Caco-2 (cell line): ENCODE measurements at places on chromosomes 2 and 18. TPM values are rescaled to one million over a fixed set of nuclear protein-coding genes. Genes with fewer than 3 reads are reported as not detected.
A peak's percentile ranks its signal among the peaks of the same experiment; 100 is the strongest.

DNA sequence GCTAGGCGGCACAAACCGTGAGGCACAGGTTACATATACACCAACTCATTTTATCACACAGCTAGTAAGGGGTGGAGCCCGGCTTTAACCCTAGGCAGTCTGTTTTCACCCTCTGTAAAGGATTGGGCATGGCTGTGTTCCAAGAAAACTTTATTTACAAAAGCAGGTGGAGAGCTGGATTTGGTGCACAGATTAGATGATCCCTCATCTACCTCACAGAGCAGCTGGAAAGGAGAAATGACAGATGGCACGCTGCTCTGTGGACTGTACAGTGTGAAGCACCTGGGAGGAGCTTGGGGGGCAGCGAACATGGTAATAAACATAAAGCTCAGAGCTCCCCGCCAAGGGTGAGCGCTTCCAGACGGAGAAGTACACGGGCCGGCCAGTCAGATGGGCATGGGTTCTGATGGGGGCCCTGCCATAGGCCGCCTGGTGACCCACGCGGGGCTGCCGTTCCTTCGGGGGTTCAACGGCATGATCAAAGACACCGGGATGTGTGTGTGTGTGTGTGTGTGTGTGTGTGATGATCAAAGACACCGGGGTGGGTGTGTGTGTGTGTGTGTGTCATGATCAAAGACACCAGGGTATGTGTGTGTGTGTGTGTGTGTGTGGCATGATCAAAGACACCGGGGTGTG is 862 bp upstream of the TMEM177 start:
- H3K4me3 ChIP-seq, result peak overlapping the region; percentile 93
- H3K27me3 ChIP-seq, result no peaks in the 10 kb centered on the region
- 0 out of 2 replicates have a peak, but pooled peaks cover 10% of the 10 kb centered on the region for H3K4me1 ChIP-seq
- H3K36me3 ChIP-seq, result no peaks in the 10 kb centered on the region; the same call in 1 of the 2 replicates
- peak overlapping the region; percentile 33 for H3K27ac ChIP-seq

DNA sequence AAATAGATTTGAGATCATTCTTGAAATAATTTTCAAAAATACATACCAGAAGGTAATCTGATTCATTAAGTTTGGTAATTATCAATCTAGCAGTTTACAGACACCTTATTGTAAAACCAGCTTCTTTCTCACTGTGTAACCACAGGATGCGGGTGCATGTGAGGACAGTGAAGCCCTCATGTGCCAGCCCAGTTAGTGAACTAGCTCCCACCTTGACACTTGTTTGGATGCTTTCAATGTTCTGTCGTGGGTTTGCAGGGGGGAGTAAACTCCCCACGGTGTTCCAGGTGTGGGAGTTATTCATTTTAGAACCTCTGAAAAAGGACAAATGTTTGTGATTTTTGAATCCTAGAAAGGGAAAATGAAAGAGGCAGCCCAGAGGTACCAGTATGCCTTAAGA is 59.0 kb downstream of the WDSUB1 start:
- no peak for DNase-seq
- H3K36me3 ChIP-seq, result peaks cover 3% of the 10 kb centered on the region; the same call in 1 of the 2 replicates
- H3K4me3 ChIP-seq, result no peak overlapping the region
- no peak overlapping the region for H3K27ac ChIP-seq

- peak; percentile 73 for DNase-seq
- H3K27me3 ChIP-seq, result no peaks in the 10 kb centered on the region
- H3K4me1 ChIP-seq, result peaks cover 31% of the 10 kb centered on the region
- H3K4me3 ChIP-seq, result no peak overlapping the region
Measured at GRCh38 chr2:42999391-42999841, 207.0 kb upstream of the HAAO start.

DNA sequence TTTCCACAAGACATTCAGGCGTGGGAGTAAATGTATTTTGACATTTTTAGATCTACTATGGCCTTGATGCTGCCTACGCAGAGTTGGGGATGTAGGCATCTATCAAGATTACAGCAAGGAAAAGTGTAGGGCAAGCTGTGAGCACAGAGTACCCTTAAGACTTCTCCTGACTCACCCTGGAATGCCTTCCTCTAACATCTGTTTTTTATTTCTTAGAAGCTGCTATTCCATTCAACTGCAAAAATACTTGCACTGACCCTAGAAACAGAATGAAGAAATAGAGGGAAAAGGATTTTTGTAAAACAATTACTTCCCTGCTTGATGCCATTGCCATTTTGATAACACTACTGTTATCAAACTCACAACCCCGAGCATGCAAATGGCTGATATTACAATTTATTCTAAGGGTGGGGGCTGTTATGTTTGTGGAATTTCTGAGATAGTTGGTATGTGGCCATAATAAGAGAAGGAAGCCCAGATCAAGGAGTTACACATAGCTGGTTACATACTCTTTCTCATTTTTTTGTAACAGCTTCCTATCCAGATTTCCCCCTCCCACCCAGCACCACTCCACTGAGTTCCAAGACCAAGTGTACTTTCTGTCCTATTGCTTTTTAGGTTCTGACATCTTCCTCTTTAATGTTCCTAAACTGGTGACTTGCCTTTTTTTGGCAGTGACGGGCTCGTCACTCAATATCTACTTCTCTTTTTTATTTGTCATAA is 6.0 kb upstream of the ROCK1 start:
- H3K4me3 ChIP-seq, result no peak overlapping the region
- H3K27ac ChIP-seq, result no peak overlapping the region
- no peak for DNase-seq
- H3K36me3 ChIP-seq, result no peaks in the 10 kb centered on the region

DNA sequence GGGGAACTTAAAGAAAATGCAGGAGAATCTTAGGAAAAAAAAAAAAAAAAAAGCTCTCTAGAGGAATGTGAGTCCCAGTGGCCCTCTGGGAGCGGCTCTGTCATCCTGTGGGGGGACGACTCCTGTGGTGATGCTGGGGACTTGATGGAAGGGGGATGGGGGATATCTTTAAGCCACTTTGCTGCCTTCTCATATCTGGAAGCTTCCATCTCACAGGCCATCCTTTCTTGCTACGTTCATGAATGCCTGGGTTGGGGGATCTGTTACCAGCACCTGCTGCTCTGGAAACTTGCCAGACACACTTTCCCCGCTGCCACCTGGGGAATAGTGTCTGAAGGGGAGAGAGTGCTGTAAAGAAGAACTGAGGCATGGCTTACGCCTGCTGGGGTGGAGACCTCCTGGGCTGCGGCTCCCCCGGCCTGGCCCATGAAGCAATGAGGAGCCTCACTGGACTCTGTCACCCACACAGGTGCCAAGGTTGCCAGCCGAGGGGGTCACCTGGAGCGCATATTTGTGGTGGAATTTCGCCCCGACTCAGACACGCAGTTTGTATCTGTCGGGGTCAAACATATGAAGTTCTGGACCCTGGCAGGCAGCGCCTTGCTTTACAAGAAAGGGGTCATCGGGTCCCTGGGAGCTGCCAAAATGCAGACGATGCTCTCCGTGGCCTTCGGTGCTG is 92.8 kb downstream of the RTN4 start:
- no peaks in the 10 kb centered on the region for H3K27me3 ChIP-seq
- peak overlapping the region; percentile 80 for H3K27ac ChIP-seq
- no peak for DNase-seq
- H3K4me3 ChIP-seq, result no peak overlapping the region
- no peaks in the 10 kb centered on the region; the same call in 1 of the 2 replicates for H3K36me3 ChIP-seq

GRCh38 chr2:132690664-132691303 is 20.8 kb upstream of the LYPD1 start:
- no peaks in the 10 kb centered on the region for H3K36me3 ChIP-seq
- no peaks in the 10 kb centered on the region for H3K4me1 ChIP-seq
- no peak for DNase-seq

- no peaks in the 10 kb centered on the region for H3K4me1 ChIP-seq
- H3K36me3 ChIP-seq, result no peaks in the 10 kb centered on the region
- no peak overlapping the region for H3K4me3 ChIP-seq
Measured at GRCh38 chr2:214377286-214377624, 33.6 kb upstream of the VWC2L start.

GRCh38 chr2:45241061-45241561 is 231.9 kb upstream of the SIX2 start:
- no peak overlapping the region for H3K4me3 ChIP-seq
- no peak for DNase-seq
- no peaks in the 10 kb centered on the region for H3K36me3 ChIP-seq
- no peak overlapping the region for H3K27ac ChIP-seq

- H3K4me1 ChIP-seq, result no peaks in the 10 kb centered on the region
- no peak overlapping the region for H3K4me3 ChIP-seq
- DNase-seq, result no peak
- no peaks in the 10 kb centered on the region for H3K36me3 ChIP-seq
Measured at GRCh38 chr2:234031207-234031606, 19.3 kb upstream of the SPP2 start.

GRCh38 chr18:40013001-40013609 is 1941.9 kb upstream of the PIK3C3 start:
- no peak overlapping the region for H3K4me3 ChIP-seq
- no peak overlapping the region for H3K27ac ChIP-seq

GRCh38 chr2:241859436-241860183 is 916 bp upstream of the PDCD1 start:
- H3K4me1 ChIP-seq, result no peaks in the 10 kb centered on the region
- no peak overlapping the region for H3K4me3 ChIP-seq
- peak; percentile 25 for DNase-seq
- H3K36me3 ChIP-seq, result no peaks in the 10 kb centered on the region

DNA sequence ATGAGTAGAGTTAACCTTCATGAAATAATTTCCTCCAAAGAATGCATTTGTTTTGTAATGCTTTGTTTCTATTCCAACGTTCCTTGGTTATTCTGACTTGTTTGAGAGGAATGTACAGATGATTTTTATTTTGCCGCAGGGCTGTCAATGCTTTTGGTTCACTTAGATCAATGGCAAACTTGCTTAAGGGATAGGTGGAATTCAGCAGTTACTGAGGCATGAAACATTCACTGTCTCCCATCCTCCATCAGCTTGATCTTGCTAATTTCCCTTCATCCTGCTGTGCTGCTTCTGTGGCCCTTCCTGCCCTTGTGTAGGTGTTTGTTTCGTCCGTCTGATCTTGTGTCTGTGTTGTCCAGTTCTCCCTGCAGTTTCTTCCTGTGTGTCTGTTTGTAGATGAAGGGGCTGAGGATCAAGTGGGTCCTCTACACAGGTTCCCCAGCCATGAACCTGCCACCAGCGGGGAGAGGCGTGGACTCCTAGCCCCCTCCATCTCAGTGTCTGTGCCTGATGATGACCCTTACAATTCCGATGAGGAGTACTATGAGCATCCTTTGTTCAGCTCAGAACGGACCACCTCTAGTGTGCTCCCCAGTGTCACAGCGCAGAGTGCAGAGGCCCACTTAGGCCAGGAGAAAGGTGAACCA is 84.2 kb upstream of the UNC80 start:
- no peak overlapping the region for H3K27ac ChIP-seq
- DNase-seq, result no peak
- H3K36me3 ChIP-seq, result no peaks in the 10 kb centered on the region
- H3K4me1 ChIP-seq, result no peaks in the 10 kb centered on the region

The DSEL gene
- 0.16 and 0.18 TPM in 2 replicates for total RNA-seq

The SLC14A1 gene
- total RNA-seq, result not detected in 2 replicates

The GCG gene
- not detected in 2 replicates for total RNA-seq
